Activated CD8-positive, alpha-beta T cell treated with anti-CD3 and anti-CD28 coated beads for 36 hours (primary cell): ENCODE measurements at places on chromosomes 4 and X. TPM values are rescaled to one million over a fixed set of nuclear protein-coding genes. Genes with fewer than 3 reads are reported as not detected.

Gene FGF5
- total RNA-seq = not detected

Gene PABPC5
- total RNA-seq = not detected

Gene IL2
- total RNA-seq = 8.9 TPM

Gene EFHC2
- 0.31 TPM for total RNA-seq

Gene PCDH19
- total RNA-seq = not detected

Gene APLN
- total RNA-seq = 3.5 TPM

Gene SASH3
- total RNA-seq = 117 TPM

Gene GPR82
- total RNA-seq = 0.11 TPM

Gene MTCP1
- total RNA-seq = 23.9 TPM

Gene ADH4
- total RNA-seq = not detected

Gene TLR2
- 0.56 TPM for total RNA-seq
